Stimulated activated CD8-positive, alpha-beta memory T cell treated with anti-CD3 and anti-CD28 coated beads, Interleukin-4, amount 100 ng/mL, for 1 hour (primary cell): ENCODE measurements at places on chromosomes 2 and 18.

- no peak for DNase-seq
Measured at GRCh38 chr18:25815659-25816058, 274.8 kb downstream of the SS18 start.

DNA sequence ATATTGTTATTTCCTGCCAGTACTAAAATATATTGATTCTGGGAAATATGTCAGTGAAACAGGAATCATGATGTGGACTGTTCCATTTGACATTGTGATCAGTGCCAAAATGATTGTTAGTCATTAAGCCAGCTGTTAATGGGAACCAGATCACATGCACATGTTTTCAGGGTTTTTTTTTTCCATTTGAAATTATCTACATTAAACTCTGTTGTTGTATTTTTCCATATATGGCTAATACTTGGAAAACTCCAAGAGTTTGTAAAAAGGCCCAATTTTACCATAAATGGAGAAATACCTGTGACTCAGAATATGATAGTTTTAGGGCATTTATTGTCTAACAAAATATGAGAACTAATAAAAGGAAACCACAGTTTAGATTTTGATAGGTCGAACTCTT is 13.4 kb downstream of the ITGAV start:
- DNase-seq: no peak

DNA sequence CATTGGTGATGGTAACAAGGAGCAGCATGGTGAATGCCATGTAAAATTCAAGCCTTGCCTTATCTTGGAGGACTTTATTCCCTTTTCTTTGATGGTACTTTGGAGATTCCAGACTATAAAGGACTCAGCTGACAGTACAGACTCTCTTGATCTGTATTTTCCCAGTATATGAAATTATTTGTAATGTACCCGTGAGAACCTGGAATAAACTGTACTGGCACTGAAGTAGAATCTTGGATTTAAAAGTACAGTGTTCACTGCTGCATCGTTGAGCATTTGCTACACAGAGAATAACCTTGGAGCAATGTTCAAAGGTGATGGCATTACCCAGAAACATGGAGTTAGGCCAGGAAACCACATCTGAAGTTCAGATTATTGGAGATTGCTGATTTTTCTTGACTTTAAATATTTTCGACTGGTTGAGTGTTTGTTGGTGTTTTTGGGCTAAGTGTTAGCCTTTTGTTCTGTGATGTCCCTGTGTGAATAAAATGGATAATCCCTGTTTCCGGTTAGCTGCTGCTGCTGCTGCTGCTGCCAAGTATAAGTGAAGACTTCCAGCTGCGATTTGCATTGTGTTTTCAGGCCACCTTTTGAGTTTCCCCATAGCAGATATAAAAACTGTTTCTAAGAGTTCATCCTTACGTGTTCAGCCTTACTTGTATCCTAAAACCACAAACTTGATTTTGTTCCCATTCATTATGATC is 122.0 kb downstream of the SPTBN1 start:
- no peak for DNase-seq

DNA sequence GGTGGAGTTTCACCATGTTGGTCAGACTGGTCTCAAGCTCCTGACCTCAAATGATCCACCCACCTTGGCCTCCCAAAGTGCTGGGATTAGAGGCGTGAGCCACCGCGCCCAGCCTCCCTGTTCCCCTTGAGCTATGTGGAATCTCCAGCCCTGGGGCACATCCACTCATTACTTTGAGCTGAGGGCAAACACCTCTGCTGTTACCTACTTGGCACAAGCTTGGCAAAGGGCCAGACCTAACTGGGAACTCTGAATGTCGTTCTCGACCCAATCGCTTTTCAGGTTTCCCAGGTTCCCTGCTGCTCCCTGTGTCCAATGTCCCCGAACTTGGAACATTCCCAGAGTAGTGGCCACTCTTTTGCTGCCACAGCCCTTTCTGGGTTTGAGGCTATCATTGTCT is 40.6 kb downstream of the CHST10 start:
- DNase-seq: no peak

- no peak for DNase-seq
Measured at GRCh38 chr2:42029171-42029570, 18.6 kb upstream of the PKDCC start.

- DNase-seq: no peak
Measured at GRCh38 chr18:5984245-5984644, 88.9 kb upstream of the TMEM200C start.

GRCh38 chr2:236818281-236819045 is 248.8 kb downstream of the ACKR3 start:
- DNase-seq: no peak

- no peak for DNase-seq
Measured at GRCh38 chr2:209525331-209525730, 101.5 kb downstream of the MAP2 start.

DNA sequence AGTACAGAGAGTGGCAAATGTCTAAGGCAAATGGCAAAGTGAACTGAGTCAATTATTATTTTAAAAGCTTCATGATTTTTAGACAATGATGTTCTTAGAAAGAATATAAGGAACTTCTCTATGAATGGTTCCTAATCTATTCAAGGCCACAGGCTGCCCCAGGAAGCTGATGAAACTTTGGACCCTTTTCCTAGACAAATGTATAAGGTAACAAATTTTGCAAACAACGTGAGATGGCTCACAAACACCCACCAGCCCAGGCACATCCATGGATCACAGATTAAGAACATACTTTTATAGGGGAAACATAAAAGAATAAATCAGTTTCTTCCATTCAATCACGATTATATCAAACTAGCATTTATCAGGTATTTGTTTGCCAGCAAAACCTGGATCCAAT is 659.0 kb downstream of the IRS1 start:
- no peak for DNase-seq

- no peak for DNase-seq
Measured at GRCh38 chr2:217977840-217978535, 24.8 kb downstream of the TNS1 start.

- no peak for DNase-seq
Measured at GRCh38 chr18:25876330-25876948, 214.0 kb downstream of the SS18 start.

- no peak for DNase-seq
Measured at GRCh38 chr2:237569041-237569440, 2.7 kb downstream of the PRLH start.

GRCh38 chr18:60452421-60452820 is 79.8 kb upstream of the MC4R start:
- DNase-seq: no peak

DNA sequence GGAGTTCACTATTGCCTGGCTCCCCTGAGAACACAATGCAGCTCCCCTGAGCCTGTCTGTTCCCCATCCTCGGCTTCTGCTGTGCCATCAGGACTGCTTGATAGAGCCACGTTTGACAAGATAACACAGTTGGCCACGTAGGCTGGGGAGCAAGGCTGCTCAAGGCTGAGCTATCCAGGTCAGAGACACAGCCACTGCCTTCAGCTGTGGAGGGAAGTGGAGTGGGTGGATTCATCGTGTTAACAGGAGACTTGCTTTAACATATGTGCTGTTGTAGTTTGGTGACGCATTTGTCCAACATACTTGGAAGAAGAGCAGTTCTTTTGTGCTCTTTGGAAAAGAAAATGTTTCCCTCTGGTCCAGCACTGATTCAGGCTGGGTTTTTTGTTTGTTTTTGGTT is 68.8 kb downstream of the WDSUB1 start:
- no peak for DNase-seq

DNA sequence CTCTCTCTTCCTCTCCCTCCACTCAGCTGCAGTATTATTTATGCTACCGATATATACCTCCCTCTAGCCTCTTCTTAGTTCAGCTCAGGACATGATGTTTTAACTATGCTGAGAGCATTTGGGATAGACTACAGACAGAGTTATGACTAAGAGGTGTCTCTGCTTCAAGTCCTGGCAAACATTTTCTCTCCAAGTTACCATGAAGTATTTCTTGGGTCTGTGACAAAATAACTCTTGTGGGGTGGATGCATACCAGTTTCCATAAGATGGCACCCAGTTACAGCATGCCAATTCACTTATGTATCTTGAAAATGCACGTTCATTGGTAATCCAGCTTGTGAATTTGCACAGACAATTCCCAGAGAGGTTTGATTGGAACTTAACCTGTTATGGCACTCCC is 737.6 kb downstream of the SLC4A3 start:
- DNase-seq: no peak

DNA sequence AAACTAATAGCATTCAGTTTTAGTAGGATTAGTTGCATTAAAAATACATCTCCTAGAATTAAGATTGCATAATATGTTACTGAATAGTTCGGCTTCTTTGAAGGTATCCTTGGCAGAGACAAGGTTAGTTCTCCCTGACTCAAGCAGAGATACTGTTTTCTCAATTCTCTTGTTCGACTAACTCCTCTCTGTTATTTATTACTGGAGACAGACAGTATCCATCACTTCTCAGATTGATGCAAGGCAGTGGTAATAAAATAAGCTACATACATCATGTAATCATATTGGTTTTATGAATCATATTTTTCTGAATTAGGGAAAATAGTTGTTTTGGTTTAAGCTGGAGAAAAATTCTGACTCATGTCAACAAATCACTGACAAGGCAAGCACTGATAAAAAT is 134.8 kb downstream of the SLC8A1 start:
- no peak for DNase-seq

- DNase-seq: no peak
Measured at GRCh38 chr2:99762714-99763113, 272.9 kb upstream of the REV1 start.

- no peak for DNase-seq
Measured at GRCh38 chr18:79935925-79936324, 15.5 kb downstream of the SLC66A2 start.

DNA sequence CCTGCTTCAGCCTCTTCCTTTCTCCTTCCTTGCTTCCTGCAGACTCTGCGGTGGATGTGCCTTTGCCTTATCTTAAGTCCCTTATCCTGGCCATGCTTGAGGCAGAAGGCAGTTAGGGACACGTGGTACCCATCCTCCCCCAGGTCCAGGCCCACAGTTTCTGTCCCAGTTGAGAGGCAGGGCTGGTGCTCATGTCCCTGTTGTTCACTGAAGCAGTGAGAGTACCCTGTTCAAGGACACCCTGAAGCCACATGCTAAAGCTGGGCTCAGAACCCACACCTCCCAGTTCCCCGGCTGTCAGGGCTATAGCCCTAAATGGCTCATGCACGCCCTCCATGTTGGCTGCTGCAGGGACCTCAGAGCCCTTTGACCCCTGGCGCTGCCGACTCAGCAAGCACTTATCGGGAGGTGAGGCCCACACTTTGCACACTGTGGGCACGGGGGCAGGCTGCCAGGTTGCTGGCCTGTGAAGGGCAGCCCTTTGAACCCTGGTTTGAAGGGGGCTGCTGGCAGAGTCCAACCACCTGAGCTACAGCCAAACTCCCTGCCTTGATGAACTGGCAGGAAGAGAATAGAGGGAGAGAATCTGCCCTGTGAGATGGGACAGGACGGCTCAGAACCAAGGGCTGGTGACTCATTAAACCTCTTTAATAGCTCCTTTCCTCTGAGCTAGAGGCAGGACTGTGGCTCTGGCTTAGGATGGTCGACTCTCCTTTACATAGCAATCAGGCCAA is 6.3 kb downstream of the KHK start:
- no peak for DNase-seq

GRCh38 chr18:49652881-49653724 is 91.2 kb downstream of the LIPG start:
- DNase-seq: no peak

DNA sequence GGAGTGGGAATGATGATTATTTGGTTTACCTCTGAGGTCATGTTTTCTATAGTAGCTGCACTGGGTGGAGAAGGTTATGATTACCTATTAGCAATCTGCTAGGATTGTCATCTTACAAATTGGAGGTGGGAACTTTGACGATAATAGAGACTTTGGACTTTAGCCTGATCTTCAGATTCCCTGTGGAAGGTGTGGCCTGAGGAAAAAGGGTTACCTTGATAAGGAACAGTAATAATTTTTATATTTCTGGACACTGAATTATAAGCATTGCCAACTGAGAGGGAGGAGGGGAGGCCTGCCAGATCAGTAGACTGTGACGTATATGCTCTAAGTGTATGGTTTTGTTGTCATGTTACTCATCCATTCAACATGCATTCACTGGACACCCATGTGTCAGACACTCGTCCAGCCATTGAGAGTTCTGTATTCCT is 183.4 kb upstream of the FOSL2 start:
- no peak for DNase-seq

GRCh38 chr2:120991441-120991840 is 255.8 kb downstream of the GLI2 start:
- DNase-seq: no peak
